ENCODE measurements at places on chromosomes 16 and 17. TPM values are rescaled to one million over a fixed set of nuclear protein-coding genes. Genes with fewer than 3 reads are reported as not detected.

The ASPHD1 gene
- 12.1 TPM for total RNA-seq

DNA sequence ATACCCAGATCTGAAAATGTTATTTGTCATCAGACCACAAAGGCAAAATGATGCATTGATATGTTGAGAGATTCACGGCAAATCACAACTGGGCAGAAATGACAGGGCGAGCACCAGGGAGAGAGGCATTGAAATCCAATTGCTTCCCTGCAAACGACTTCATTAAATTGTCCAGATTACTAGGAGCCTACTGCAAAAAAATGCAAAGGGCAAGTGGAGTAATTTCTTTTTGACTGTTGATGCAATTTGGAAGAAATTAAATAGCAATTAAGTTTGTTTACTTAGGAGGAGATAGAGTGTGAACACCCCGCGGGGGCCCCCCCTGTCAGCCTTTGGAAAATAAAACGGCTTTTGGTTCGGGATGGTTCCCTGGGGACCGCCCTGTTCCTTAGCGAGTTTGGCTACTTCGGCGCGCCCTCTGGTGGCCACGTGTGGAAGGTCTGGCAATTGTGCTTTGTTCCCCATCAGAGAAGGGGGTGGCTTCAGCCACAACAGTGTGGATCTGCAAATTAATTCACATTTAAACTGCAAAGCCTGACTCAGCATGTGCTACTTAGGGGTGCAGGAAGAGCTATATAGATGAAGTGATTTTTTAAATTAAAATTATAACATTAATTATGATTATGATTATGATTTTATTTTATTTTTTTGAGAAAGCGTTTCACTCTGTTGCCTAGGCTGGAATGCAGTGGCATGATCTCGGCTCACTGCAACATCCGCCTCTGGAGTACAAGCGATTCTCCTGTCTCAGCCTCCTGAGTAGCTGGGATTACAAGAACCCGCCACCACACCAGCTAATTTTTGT lies 14.5 kb upstream of the TMC7 start:
- DNase-seq, result peak; percentile 70

- peak; percentile 64 for DNase-seq
Measured at GRCh38 chr17:56939869-56940484, 20.9 kb downstream of the COIL start.

- DNase-seq, result no peak
Measured at GRCh38 chr16:68835970-68836369, 7.4 kb upstream of the TANGO6 start.

GRCh38 chr16:86502856-86503748 lies 7.2 kb upstream of the FOXF1 start:
- DNase-seq, result no peak

DNA sequence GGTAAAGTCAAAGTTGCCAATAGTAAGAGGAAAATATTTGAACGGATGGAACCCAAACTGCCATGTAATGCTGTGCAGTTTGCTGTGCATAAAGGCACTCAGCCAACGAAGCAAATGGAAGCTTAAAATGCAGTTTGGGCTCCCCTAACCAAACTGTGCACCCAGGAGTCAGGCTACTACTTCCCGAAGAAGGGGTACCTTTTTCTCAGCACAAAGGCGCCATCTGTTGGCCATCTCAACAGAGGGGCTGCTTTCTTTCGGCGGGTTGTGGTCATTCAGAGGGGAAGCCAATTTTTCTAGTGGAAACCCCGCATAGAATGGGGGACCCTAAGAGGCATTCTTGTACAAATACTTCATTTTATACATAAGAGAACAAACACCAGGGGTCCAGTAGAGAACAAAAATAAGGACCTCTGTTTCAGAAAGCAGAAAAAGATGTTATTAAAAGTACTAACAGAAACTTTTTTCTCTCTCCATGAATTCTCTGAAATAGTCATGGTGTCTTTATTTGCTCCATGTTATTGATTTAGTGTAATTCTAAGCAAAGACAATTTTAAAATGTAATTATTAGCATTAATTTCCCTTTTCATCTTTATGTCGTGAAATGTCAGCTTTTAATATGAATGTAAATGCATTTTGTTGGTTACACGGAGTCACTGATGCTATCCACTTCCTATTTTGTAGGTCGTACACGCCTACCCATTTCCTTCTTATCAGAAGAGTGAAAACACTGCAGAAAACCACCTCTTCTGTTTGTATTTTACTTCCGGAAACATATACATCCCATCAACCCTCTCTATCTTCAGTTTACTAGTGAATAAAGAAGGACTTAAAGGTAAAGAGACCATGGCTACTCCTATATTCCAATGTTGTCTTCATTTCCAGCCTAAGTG lies 453.3 kb downstream of the KCNJ2 start:
- DNase-seq, result peak; percentile 20

DNA sequence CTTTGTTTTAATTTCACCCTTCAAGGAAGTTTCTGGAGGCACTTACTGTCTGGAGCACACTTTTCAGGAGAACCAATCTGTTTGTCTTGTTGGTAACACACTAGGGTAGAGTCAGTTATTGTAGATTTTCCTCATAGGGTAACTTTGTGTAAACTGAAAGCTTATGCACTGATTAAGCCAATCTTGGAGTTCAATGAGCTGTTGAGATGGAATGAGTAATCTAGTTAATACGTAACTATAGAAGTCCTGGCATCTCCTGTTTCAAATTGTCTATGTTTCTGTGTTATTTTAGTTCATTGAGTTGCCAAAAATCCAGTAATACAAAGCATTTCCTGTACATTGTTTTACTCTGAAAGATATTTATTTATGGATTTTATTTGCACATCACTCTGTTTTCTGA lies 111.6 kb upstream of the HAS3 start:
- DNase-seq, result peak; percentile 81

The ALDH3A1 gene
- total RNA-seq, result not detected

The SCN4A gene
- total RNA-seq, result not detected

The COL1A1 gene
- 81.3 TPM for total RNA-seq

The CDT1 gene
- total RNA-seq, result 44.4 TPM

The SPATA32 gene
- total RNA-seq, result not detected

The ATP2A1 gene
- not detected for total RNA-seq

The PDIA2 gene
- not detected for total RNA-seq

The GDPD1 gene
- not detected for total RNA-seq

- no peak for DNase-seq
Measured at GRCh38 chr17:81648013-81648706, 8.2 kb downstream of the PDE6G start.

DNA sequence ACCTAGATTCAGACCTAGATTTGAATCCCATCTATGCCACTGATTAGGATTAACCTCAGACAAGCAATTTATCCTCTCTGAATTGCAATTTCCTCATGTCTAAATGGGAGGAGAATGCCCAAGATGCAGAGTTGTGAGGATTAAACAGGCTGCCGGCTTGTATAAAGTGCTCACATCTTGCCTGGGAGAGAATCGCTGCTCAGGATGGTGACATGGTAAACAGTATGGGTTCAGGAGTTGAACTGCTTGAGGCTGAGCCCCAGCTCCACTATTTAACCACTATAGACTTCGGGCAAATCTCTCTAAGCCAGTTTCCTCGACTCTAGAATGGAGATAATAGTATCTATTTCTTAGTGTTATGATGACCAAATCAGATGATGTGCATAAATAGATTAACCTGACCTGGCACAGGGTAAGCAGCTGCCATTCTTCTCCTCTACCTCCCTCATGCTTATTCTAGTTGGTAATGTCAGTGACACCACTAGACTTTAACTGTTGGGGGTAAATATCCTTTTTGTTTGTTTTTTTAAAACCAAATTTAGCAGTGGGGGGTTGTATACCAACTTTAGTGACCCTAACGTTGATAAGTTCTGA lies 732 bp upstream of the RPL27 start:
- DNase-seq, result no peak

- DNase-seq, result no peak
Measured at GRCh38 chr17:21353326-21354010, 22.7 kb upstream of the KCNJ12 start.

DNA sequence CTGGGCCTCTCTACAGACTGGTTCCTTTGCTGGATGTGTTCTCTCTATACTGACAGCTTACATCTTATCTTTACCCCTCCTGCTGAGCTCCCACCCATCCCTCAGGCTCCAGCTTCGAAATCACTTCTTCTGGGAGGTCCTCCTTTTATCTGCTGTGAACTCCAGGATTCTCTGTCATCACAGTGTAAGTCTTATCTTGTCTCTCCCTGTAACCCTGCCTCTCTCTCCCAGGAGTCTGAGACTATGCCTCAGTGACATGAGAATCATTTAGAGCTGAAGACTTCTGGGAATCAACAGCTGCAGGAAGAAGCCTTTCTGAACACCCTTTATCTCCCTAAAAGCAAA lies 148.1 kb upstream of the HS3ST3A1 start:
- DNase-seq, result no peak

DNA sequence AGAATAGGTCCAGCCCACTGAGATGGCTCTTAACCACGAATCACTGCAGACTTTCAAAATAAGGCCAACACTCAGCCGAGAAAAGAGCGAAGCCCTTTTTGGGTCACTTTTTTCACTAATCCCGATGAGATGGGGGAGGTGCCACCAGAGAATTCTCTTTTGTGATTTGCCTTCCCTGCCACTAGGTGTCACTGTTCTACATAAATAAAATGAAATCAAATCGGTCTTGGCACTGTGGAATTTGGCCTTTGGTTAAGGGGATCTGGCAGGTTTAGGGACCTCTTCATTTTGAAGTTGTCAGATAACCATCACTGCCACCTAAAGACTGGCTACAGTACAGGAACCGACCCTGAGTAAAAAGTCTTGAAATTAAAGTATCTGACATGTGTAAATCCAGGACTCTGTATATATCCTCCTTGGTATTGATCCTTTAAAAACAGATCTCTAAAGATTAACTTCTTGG lies 147.0 kb downstream of the HS3ST4 start:
- peak; percentile 47 for DNase-seq

The SLFN14 gene
- total RNA-seq, result not detected

- no peak for DNase-seq
Measured at GRCh38 chr17:4499431-4500190, 930 bp downstream of the SPNS2 start.

DNA sequence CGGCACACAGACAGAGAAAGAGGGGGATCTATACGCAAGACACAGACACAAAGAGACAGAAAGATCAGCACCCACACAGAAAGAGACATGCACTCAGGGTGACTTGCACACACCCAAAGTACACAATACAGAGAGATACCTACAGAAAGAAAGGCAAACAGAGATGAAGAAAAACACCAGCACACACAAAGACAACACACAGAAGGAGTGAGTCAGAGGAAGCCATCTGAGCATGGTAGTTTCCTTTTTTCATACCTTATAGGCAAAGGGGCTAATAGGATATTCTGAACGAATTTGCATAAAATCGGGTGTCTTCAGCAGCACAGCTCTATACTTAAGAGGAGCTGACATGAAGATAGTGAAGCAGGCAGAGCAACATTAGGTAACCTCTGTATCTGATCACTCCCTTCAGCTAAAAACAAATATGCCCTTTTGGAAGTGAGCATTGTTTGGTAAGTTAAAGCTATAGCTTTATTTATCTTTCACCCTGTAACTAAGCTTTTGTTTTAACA lies 198.6 kb downstream of the AATF start:
- no peak for DNase-seq

DNA sequence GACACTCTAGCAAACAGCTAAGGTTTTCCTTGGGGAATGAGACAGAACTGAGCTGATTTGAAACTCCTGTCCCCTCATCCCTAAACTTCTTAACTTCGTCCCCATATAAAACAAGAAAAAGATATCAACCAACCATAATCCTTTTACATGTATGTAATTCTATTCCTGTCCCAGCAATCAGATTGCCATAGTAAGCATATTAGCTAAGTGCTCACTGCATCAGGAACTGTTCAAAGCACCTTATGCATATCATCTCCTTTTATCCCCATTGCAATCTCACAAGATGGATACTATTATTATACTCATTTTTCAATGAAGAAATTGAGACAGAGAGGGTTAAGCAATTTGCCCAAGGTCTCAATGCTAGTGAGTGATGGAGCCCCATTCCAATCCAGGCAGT lies 6.8 kb downstream of the KIF18B start:
- DNase-seq, result no peak

DNA sequence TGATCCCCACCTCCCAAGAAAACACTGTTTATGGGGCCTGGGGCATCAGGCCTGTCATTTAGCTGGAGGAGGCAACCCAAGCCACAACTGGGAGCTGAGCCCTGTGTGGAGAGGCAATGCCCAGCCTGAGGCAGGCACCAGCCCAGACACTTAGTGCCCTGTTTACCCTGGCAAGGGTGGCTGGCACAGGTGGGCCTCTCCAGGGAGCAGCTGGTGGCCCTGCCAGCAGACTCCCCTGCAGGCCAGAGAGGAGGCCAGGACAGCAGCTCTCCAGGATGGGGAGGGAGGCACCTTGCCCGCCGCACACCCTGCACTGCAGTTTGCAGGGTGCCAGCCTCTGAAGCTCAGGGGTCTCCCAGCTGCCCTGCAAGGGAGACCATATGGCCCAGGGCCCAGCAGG lies 9.1 kb upstream of the TMEM92 start:
- DNase-seq, result no peak

The CSH1 gene
- not detected for total RNA-seq

- DNase-seq, result no peak
Measured at GRCh38 chr17:74767111-74767516, 9.0 kb downstream of the NAT9 start.

DNA sequence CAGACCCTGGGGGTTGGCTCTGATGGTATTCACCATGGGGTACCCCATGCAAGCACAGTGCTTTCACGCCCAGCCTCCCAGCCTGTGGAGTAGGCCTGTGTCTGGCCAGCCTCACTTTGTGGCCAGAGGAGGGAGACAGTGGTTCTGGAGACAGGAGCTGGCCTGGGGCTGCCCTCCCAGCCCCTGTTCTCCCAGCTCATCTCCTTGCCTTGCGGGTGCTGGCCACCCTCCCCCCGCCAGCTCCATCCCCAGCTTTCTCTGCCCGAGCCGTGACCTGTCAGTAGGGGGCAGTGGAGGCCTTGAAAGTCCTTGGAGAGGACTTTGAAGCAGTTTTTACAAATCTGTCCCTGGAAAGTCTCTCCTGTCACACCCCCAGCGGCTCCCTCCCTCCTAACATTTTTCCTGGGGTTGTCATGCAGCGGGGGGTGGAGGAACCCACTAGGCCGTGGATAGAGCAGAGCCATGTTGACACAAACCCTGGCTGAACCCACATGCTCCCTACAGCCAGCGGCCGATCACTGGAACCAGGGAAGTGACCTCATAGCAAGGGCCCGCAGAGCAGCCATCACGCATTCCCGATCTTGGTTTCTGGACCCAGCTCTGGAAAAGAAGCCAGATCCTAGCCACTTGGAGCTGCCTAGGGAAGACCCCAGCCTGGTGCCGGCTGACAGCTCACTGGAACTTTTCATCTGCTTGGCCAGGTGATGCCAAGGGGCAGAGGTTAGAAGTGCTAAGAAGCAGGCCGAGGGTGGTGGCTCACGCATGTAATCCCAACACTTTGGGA lies 289.4 kb downstream of the SEC14L1 start:
- peak; percentile 98 for DNase-seq

DNA sequence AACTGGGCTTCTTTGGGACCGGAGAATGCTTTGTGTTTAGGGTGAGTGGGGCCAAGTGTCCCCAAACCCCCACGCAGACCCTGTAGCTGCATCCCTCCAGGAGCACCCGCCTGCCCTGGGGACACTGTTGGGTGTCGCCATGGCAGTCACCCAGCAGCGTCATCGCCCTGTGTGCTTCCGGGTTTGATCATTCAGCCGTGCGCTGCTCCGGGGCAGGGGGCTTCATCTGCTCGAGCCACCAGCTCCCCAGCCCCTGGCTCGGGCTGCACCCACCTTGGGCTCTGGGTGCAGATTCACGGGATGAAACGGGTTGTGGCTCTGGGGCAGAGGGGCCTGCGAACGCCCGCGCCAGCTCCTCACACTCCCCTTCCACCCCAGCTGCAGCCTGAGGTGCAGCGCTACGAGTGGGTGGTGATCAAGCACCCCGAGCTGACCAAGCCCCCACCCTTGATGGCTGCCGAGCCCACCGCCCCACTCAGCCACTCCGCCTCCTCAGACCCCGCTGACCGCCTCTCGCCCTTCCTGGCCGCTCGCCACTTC lies 13.8 kb upstream of the ATP6V0C start:
- DNase-seq, result no peak
